ENCODE measurements at places on chromosomes 11 and 22.

DNA sequence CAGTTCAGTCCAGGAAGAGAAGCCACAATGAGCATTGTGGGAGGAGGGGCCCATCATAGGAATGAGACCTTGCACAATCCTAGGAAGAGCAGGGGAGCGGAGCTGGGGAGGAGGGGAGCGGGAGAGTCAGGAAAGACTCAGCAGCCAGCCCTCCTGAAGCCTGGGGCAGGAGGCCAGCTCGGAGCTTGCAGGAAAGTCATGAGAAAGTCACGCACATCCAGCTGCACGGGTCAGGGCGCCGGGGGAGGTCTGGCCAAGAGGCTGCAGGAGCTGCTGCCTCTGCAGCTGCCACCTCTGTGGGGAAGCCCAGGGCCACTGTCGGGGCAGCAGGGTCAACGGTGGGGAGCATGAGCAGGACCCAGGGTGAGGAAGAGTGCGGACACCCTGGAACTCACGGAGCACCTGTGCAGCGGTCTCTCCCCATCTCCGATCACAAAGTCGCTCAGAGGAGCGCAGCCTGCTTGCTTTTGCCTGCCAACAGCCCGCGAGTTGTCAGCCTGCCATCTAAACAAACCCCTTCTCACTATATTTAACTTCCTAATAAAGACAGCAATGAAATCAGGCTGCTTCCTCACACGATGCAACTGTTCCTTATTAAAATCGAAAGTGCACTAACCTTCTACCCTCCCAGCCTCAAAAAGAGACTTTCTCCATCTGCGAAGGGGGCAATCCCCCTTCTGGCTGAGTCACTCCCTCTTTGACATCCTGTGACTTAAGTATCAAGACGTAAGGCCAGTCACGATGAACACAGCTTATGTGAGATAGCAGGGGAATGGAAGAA, 52.9 kb upstream of the RTL6 start:
- DNase-seq = peak; percentile 91

DNA sequence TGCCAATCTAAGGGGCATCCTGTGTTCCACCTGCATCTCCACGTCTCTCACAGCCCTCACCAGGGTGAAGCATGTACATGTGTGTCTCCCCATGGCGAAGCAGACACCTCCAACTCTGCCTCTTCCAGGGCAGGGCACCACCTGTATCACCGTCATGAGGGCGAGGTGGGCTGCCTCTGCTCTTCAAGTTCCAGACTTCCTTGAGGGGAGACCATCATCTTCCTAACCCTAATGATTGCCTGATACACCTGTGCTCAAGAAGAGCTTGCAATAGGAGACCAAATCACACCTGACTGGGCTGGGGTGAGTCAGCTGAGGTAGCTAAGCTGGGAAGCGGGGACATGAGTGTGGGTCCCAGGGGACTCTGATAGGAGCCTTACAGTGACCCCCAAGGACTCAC, 43.7 kb downstream of the GAB4 start:
- DNase-seq = no peak

DNA sequence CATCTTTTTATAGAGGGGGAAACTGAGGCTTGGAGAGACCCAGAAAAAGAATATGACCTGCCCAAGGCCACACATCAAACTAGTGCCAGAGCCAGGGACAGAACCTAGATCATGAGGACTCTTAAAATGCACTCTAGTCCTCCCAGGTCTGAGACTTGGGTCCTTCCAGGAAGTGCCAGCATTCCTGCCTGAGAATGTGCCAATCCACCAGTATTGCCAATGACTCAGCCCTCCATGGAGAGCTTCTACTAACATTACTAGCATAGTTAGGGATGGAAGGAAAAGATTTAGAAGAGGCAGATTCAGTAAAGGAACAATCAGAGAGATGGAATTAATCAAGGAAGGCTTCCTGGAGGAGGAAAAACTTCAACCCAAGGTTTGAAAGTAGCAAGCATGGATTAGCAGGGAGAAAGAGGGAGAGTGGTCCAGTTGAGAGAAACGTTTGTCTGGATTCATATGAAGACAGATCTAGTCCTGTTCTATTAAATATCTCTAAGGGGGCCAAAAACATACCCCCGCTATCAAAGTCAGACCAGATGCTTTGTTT, 20.1 kb upstream of the SMIM35 start:
- DNase-seq = peak; percentile 17

DNA sequence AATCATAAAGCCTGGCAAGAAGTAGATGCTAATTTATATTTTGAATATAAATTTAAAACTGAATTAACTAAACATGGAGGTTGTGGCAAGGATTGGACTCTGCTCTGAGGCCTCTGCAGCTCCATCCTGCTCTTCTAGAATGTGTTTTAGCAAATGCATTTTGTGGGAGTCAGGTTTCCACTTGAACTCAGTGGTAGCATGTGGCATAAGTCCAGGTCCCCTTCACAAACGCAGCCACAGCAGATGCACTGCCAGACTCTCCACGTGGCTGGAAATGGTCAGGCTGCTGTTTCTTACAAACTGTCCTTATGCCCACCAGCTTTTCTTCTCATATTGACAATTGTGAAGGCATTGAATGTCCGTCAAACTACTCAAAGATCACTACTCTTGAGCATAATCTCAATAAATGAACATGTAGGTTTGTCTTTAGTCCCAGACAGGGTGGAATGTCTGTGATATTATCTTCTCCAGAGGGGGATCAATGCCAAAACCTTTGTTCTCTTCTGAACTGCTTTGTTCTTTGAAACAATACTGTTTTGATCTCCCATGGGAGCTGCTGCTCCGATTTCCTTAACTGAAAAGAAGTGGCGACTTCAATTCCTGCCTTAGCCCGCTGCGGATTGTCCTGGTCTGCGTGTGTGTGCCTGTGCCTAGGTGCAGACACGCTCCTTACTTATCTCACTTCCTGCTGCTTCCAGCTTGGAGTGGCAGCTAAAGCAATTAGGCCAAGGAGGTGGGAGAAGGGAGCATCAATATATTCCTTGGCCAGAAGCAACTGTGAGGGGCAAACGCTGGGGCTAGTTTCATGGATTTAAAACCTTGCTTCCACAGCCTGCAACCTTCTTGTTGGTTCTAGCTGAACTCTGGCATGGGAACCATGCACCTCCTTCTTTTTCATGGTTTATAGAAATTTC, 24.2 kb downstream of the EIF4G2 start:
- DNase-seq = peak; percentile 34

GRCh38 chr11:10930224-10930971, 72.5 kb upstream of the ZBED5 start:
- DNase-seq = peak; percentile 61

All from fibroblast of lung (primary cell).